HS-27A (cell line): ENCODE measurements at places on chromosomes 16 and 17.

DNA sequence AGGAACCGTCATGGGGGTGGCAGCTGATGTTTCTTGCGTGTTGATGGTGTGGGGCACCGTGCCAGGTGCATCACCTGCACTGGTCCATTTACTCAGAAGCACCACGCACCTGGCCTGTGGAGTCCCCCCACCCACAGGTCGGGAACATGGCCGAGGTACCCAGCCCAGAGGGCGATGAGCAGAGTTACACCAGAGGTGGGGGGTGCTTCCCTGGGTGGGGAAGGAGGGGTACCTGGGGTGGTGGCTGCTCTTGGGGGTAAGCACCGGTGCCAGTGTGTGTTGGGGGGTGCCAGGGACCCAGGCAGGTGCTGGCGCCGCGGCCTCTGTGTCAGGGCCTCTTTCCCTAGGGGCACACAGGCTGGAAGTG is 5.0 kb upstream of the ZNF750 start:
- no peak for DNase-seq

- no peak for DNase-seq
Observed at GRCh38 chr16:14106457-14106856, 35.3 kb downstream of the MRTFB start.

DNA sequence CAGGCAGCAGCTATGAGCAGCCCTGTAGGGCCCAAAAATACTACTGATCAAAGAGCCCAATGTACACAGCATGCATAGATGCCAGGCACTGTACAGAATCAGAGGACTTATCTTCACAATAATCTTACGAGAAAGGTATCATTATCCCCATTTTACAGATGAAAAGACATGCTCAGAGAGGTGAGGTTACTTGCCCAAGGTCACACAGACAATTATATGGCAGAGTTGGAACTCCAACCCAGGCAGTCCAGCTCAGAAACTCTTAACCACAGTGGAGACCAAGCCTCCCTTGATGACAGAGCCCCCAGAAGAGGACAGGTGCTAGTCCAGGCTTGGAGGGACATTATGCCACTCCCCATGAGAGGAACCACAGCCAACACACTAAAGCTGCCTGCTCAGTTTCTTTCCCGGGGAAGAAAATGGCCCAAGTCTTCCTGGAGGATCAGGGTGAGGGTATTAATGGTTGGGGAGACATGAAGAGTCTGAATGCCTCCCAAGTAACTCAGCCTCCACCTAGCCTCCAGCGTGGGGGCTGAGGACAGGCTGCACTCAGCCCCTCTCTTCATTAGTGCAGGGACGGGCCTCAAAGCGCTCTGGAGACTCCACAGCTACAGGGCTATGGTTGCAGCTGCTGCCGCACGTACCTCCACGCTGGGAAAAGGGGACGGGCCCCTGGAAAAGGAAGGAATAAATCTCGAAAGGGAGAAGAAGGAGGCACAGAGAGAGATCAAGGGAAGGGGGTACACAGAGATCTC is 826 bp downstream of the UNC119 start:
- DNase-seq, result no peak

DNA sequence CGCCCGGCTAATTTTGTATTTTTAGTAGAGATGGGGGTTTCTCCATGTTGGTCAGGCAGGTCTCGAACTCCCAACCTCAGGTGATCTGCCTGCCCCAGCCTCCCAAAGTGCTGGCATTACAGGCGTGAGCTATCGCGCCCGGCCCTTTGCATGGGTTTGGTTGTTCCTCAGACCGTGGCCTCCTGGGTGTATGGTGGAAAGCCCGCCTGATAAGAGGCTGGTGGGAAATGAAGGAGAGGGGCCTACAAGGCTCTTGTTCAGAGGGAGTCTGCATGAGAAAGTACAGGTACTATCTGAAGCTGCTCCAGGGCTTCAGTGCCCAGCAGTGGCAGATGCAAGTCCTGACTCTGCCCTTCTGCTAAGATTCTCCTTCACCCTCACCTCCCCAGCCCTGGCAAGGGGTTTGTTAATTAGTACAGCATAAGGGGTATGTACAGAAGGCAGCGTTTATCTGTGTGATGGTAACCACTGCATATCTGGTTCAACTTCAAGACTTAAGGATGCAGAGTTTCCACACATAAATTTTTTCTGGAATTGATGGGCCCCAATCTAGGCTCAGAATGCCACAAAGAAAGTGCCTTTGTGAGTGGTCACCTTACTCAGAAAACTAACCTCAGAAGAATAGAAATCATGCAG is 24.2 kb downstream of the GRB7 start:
- DNase-seq, result no peak

DNA sequence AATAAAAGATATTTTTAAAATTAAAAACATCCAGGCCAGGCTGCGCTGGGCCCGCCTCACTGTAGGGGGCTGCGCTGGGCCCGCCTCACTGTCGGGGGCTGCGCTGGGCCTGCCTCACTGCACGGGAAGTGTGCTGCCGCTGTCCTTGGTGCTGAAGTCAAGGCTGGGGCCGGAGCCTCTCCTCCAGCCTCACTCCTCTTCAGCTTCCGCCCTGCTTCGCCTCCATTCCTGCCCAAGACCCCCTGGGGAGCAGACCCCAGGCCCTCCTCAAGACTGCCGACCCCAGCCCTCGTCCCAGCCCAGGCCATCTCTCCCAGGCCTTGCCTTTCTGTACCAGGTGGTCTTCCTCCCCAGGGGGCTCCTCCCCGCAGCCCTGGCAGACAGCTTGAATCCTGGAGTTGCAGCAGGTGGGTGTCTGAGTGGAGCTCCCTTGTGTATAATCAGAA is 26.2 kb downstream of the ENDOV start:
- DNase-seq, result no peak

DNA sequence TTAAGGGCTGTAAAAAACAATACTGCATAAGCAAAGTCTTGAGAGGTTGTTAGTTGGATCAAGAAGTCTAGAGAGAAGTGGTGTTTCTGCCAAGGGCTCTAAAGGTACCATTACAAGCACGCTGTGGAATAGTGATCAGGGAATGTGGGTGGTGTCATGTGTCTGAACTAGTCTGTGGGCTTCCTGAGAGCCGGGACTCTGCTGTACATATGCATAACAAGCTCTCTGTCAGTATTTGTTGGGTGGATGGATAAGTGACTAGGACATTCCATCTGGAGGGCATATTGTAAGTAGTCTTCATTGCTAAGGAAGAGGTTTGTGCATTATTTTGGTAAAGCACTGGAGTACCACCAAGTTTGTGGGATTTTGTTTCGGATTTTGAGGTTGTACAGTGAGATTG is 209.5 kb downstream of the LGALS9B start:
- DNase-seq, result no peak

- DNase-seq, result no peak
Observed at GRCh38 chr17:74892974-74893911, at the start of gene FADS6. Gene FADS6, minus strand, starts transcription at chr17:74893633. Its CDS starts 38 bp downstream, at chr17:74893595.

- DNase-seq, result no peak
Observed at GRCh38 chr16:86812363-86812970, 234.1 kb downstream of the FOXL1 start.

- DNase-seq, result peak; percentile 84
Observed at GRCh38 chr16:12801511-12802042, 2.1 kb downstream of the CPPED1 start.

GRCh38 chr16:20865420-20866131 is 34.6 kb downstream of the DCUN1D3 start:
- no peak for DNase-seq

DNA sequence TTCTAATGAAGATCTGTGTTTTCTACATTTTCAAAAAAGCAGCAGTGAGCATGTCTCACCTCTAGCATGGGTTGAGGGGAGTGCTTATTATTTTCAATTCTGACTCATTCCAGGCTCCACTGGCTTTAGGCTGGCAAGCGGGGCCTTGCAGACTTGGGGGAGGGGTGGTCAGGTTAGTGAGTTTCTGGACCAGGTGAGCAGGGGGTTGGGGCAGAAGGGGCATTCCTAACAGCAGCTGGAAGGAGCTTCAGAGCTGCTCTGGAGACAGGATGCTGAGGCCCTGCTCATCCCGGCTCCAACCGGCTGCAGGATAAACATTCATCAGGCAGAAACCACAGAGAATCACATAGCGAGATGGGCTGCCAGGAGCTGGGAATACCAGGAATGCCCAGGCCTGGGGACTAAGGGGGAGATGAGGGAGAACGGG is 10.5 kb upstream of the KRT19 start:
- DNase-seq, result no peak

GRCh38 chr16:53743149-53743566 is 39.2 kb downstream of the FTO start:
- DNase-seq, result peak; percentile 26

DNA sequence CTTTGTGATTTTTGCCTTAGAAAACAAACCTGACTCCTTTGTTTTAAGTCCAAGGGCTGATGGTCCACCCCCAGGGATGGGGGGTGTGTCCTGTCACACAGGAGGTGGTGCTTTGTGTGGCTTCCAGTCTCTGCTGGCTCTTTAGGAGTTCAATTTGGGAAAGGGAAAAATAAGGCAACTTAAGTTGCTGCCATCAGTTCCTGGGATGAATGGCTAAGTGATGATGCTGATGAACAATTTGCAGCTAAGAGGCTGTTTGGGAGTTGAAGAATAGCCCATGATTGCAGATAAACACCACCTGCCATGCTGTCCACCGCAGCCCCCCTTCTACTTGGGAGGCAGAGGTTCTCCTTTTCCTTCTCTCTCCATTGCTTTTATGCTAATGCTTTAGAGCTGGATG is 40.2 kb downstream of the ARL4D start:
- no peak for DNase-seq

DNA sequence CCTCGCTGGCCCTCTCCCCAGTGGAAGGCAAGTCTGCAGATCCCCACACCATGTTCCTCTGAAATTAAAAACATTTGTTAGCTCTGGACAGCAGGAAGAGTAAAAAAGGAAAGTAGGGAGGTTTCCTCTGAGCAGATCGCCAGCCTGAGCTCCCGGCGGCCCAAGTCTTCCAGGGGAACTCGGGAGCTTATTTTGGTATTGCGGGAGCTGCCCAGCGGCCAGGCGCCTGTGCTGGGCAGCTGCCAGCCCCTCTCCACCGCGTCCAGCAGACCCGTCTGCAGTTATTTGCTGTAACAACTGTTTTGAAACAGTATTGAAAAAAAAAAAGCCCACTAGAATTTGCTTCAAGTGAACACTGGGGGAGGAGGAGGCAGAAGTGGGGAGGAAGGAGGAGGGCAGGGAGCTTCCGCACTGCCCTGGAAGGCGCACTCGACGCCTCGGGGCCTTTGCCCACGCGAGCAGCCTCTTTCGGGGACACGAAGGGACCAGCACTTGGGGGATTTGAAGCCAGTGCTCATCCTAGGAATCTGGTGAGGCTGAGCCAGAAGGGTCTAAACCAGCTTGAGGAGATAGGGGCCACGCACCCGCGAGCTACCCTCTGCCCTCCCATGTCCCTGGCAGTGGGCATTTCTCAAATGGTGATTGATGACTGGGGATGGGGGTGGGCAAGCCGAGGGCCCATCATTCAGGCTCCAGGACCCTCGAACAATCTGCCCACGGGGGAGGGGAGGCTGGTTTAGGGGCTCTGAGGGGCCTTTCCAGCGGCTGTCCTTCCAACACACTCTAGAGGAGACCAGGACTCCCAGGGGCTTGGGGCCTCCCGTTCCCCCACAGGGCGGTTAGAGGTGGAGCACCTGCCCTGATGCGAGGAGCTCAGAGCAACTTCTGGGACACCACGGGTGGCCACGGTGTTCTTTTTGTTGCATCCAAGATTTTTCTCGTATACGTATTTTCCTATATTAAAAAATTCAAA is 3.0 kb upstream of the BAHCC1 start:
- DNase-seq, result no peak

DNA sequence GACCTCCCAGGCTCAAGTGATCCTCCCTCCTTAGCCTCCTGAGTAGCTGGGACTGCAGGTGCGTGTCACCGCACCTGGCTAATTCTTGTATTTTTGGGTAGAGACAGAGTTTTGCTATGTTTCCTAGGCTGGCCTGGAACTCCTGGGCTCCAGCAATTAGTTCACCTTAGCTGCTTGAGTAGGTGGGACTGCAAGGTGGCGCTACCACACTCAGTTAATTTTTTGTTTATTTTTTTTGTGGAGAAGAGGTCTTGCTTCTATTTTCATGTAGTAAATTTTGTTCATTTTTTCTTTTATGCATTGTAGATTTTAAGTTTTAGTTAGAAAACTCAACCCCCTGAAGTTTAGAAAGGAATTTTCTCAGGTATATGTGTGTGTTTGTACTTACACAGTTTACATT is 21.7 kb downstream of the RNF135 start:
- no peak for DNase-seq

GRCh38 chr17:67377488-67378453 is 690 bp downstream of the PITPNC1 start:
- DNase-seq, result no peak

DNA sequence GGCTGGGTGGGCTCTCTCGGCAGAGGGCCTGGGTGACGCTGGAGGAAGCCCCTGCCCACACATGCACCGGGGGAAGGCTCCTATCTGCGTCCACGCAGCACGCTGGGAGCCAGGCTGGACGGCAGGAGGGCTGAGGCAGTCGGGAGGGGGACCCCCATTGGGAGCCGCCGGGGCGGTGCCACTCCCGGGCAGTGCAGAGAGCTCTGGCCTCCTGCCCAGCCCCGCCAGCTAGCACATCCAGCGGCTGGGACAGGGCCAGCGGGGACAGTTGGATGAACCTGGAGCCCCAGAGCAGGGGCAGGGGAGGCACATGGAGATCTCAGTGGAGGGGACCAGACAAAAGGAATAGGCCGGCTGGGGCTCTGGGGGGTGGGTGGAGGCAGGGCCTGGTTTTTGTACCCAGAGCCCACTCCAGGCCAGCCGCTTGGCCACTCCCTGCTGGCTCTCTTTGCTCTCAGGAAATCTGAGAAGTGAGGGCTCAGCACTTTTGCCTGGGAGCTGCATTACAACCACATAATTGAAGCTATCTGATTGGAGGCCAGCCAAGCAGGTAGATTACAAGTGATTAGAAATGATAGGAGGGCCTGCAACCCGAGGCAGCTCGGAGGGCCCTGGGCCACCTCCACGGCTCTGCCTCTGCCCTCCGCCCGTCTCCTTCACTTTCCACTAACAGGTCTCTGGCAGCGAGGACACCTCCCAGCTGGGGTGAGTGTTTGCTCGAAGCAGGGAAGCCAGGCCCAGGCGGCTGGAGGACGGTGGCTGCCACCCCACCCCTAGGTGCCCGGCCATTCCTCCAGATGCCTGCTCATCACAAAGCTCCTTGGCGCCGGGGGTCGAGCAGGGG is 40.1 kb downstream of the ENGASE start:
- DNase-seq, result no peak

GRCh38 chr17:81424151-81425017 is 29.1 kb downstream of the BAHCC1 start:
- no peak for DNase-seq

DNA sequence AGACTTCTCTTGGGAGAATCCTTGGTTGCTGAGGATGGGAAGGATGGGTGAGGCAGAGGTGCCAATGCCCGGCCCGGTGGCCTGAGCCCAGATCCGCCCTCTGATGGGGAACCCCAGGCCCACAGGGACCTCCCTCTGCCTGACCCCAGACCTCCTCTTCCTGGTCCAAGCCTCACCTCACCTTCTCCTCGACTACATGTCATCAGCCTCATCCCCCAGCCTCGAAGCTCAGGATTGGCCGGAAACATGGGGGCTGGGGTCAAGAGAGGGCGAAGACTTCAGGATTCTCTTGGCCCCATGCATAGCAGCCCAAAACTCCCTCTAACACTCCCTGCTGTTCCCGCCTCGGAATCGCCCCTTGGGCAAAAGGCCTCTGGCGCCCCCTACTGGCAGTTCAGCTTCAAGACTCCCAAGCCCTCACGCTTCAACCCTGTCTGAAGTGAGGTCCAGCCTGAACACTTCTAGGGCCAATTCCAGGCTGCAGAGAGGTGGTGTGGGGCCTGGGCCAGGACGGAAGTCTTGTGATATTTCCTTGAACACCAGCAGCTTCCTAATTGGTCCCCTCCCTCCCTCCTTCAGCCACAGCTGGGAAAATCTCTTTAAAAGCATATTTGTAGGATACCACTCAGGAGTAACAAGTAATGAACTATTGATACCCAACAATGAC is 47.2 kb downstream of the ARHGAP27 start:
- DNase-seq, result peak; percentile 69
